ENCODE measurements at places on chromosomes 16 and 17.
A peak's percentile ranks its signal among the peaks of the same experiment; 100 is the strongest.

GRCh38 chr16:78464833-78465232 is 365.4 kb downstream of the WWOX start:
- DNase-seq, result no peak

- peak; percentile 61 for DNase-seq
Observed at GRCh38 chr16:22300427-22301071, 3.3 kb downstream of the POLR3E start.

- DNase-seq, result no peak
Observed at GRCh38 chr17:32806646-32807045, 70.3 kb downstream of the MYO1D start.

DNA sequence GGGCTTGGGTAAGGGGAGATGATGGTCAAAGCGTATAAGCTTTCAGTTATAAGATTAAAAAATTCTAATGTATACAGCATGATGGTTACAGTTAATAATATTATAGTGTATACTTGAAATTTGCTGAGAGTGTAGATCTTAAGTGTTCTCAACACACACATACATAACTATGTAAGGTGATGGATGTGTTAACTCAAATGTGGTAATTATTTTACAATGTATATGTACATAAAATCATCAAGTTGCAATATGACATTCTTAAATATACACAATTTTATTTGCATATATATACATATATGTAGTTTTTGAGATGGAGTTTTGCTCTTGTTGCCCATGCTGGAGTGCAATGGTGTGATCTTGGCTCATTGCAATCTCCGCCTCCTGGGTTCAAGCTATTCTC is 7.2 kb downstream of the ZKSCAN2 start:
- DNase-seq, result no peak

DNA sequence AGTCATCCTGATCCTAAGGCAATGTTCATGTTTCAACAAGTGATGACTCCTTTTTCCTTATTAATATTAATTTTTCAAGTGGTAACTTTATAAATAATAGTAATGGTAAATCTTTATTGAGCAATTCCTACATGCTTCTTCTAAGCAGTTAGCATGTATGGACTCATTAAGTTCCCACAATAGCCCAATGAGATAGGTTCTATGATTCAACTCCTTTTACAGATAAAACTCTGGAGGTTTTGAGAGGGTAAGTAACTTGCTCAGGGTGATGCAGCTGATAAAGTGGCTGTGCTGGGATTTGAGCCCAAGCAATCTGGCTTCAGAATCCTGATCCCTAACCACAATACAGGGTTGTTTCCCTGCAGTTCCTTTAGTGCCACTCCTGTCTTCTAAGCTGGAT is 25.3 kb downstream of the SLC47A1 start:
- no peak for DNase-seq

DNA sequence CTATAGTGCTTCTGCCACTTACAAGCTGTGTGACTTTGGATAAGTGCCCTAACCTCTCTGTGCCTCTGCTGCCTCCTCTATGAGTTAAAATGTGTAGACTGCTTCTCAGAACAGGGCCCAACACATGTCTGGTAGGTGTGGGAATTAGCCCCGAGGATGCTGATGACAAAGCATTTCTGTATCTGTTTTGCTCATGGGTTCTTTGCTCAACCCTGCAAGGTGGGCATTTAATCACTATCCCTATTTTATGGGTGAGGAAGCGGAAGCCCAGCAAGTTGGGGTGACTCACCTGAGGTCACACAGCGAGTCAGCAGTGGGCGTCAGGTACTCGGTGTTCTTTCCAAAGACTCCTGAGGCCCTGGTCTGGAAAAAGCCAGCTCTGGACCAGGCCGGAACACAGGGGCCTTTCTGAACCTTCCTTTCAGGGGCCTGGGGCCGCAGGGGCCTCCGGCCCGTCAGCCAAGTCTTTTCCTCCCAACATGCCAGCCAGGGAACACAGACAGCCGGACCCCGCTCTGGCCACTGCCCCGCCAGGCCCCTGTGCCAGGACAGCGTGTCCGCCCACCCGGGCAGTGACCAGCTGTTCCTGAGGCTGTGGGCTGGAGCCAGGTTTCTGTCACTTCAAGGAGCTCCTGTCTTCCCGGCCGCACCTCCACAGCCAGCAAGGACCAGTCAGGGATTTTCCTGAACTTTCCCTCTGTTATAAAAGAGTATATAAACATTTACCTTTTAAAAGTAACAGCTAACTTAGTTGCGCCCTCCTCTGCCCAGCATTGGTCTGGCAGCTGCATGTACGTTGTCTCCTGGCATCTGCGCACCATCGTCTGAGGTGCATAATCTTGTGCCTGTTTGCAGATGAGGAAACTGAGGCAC is 62.5 kb downstream of the SREBF1 start:
- DNase-seq, result no peak

DNA sequence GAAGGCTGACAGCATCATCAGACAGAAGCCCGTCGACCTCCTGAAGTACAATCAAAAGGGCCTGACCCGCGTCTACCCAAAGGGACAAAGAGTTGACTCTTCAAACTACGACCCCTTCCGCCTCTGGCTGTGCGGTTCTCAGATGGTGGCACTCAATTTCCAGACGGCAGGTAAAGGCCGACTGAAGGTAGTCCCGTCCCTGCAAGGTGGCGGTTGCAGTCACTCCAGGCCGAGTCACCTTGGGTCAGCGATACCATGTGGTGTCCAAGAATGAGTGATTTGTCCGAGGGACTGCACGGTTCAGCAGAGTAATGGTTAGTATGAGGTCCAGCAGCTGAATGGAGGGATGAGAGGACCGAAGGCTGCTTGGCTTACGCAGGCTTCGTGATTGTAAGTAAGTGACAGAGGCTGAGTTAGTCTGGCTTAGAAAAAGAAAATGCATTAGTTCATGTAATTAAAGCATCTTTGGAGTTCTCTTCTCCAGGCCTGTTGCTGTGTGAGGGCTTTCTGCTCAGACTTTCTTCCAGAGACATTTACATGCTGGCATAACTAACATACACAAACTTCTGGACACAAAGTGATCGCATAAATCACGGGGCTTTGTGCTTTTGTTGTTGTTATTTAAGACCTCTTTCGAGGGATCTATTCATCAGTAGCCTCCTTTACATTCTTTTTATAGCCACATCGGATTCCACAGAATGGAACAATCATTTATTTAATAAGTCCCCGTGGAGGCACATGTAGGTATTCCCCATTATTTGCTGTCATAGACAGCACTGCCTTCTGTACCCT is 74.9 kb downstream of the SDR42E1 start:
- DNase-seq, result no peak

DNA sequence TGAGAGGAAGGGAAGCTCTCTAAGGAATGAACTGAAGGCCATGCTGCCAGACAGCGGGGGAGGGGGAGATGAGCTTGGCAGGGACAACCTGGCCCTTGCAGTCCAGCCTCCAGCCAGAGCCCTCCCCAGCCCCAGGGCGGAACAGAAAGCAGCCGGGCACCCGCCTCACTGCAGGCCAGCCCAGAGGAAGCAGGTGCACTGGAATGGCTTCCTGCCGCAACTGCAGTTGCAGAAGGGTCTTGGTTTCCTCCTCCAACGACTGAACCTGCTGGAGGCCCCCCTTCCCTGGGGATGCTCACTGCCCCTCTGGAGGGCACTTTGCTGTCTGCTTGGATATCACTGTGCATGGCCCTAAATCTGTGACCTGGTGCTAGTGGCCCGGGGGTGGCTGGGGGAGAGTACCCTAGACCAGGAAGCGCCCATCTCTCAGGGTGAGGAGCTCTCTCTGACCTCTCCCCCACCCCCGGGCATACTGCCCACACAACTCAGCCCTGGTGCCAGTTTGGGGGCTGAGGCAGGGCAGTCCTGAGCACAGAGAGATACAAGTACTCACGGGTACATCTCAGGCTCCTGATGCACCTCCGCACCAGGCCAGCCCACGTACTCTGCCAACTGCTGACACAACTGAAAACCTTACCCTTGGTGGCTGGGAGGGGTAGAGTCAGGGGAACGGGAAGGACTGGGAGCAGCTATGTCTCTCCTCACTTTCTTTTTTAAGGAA is 41.1 kb downstream of the MYO18A start:
- no peak for DNase-seq

- no peak for DNase-seq
Observed at GRCh38 chr16:76862901-76863300, 328.1 kb upstream of the MON1B start.

GRCh38 chr16:76389126-76389525 is 111.9 kb downstream of the CNTNAP4 start:
- DNase-seq, result peak; percentile 64

GRCh38 chr17:82438401-82439193 is 12.0 kb downstream of the CYBC1 start:
- no peak for DNase-seq

- peak; percentile 60 for DNase-seq
Observed at GRCh38 chr17:38881600-38882191, 11.8 kb downstream of the LASP1 start.

GRCh38 chr17:63447471-63448009 is 1.4 kb upstream of the CYB561 start:
- DNase-seq, result no peak

- DNase-seq, result no peak
Observed at GRCh38 chr17:61209525-61209924, 190.1 kb upstream of the TBX2 start.

DNA sequence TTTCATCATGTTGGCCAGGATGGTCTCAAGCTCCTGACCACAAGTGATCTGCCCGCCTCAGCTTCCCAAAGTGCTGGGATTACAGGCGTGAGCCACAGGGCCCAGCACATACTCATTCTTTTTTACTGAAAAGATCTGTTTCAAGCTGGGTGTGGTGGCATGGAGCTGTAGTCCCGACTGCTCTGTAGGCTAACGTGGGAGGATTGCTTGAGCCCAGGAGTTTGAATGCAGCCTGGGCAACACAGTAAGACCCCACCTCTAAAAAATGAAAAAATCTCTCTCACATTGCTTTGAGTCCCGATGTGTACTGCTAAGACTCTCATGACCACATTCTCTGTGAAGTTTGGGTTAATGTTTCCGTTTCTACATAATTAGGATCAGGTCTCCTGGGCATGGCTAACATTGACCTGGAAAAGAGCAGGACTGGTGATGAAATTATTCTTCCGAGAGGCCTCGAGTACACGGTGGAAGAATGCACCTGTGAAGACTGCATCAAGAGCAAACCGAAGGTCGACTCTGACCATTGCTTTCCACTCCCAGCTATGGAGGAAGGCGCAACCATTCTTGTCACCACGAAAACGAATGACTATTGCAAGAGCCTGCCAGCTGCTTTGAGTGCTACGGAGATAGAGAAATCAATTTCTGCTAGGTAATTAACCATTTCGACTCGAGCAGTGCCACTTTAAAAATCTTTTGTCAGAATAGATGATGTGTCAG is 2.3 kb downstream of the TNFRSF17 start:
- no peak for DNase-seq

- DNase-seq, result no peak
Observed at GRCh38 chr17:13395862-13396261, 205.9 kb downstream of the HS3ST3A1 start.

DNA sequence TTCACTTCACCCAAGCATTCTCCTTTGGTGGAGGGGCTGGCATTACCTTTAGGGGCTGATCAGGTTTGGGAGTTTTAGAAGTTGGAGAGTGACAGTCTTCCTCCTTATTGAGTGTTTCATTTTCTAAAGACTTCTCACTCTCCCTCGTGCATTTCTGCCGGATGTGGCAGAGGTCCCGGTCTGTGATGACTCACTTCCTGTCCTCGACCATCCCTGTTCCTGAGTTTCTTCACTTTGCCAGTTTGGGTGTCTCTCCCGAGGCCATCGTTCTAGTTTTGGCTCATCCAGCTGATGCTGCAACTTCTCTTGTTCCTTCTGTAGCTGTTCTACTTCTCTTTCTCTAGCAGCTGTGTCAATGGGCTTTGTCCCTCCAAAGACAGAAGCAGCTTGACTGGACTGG is 104.3 kb downstream of the PHKB start:
- peak; percentile 66 for DNase-seq

DNA sequence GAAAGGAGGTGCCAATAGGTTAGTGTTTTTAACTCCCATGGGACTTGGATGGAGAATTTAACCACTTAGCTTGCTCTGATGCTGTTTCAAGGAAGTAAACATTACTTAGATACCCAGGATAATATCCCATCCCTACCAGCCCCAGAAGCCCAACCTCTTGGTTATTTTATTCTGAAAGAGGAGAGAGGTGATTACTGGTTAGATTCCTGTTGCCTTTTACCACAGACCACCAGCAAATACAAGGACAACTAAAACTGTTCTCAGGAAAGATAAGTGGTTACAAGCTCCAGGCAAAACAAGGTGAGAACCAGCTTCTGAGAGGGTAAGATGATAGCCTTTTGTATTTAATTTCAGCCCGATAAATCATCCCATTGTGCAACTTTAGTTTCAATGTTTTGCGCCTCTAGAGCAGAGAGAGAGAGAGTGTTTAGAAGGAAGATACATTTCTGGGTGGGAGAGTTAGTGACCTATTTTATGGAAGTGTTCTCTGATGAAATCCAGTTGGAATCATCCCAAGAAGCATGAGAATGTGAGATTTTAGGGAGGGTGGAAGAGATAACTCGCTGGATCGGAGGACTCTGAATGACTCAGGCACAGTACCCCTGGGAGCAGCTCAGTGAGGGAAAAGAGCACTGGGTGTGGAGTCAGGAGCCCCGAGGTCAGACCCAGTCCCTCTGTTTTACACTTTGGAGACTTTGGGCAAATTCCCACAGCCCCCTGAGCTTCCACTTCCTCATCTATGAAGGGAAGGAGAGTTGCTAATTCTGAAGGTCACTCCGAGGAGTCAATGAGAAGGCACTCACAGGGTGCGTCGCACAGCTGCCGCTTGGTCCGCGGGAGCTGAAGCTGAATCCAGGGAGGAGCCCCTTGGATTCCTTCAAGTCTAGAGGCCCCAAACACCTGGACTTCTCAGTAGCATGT is 12.1 kb downstream of the GLP2R start:
- peak; percentile 89 for DNase-seq

DNA sequence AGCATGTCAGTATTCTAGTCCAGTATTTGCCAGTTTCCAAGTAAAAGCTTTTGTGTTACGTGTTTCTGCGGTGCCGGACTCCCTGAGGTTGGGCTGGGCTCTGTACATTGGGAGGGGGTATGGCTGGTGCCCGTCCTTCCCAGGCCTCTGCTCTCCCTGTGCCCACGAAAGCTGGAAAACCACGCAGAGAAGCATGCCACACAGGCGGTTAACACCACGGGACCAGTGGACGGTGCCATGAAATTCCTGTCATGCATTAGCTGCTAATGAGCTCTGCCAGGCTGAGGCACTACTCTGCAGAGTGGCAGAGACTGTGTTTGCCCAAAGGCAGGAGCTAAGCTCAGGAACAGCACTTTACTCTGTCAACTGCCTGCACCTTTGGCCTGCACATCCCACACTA is 8.1 kb downstream of the SMIM5 start:
- no peak for DNase-seq
